RWPE2 (cell line): ENCODE measurements at places on chromosomes 11 and 22.

GRCh38 chr22:39130892-39131855 is 21.3 kb downstream of the CBX7 start:
- DNase-seq: no peak

GRCh38 chr22:50726643-50727340 is 11.2 kb upstream of the ACR start:
- peak; percentile 23 for DNase-seq

- no peak for DNase-seq
Measured at GRCh38 chr11:12330485-12331231, 46.7 kb upstream of the PARVA start.

DNA sequence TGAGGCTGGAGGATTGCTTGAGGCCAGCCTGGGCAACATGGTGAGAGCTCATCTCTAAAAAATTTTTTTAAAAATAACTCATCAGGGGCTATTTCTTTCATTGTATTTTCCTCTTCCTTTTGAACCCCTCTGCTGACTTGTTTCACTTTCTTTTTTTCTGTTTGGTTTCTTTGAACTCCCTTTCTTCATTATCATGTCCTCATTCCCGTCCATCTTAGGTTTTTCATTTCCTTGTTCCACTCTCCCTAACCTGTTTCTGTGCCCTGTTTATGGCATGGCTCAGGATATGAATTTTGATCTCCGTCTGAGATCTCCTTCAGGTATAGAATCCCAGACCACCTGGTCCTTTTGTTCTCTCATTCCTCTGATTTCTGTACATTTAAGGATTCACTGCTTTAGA is 12.5 kb downstream of the MARK2 start:
- DNase-seq: no peak

DNA sequence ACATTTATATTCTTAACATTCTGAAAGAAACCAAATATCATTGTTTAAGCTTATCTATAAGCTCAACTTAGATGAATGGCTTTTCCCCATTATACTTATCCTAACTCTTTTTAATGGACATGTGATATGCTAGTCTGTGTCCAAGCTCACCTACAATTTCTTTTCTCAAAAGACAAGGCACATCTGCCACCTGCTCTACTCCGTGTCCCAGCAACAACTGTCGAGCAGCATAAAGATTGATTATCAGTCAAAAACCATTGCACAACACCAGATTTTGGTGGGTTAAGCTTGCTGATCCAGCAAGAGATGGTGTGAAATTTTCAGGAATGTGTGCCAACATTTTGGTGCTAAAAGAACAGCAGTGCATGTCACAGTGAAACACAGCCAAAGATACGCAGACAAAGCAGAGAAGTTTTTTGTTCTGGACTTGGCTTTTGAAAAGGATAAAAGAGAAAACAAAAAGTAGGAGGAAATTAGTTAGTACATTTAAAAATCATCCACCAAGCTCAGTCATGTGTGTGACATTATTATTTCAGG is 65.8 kb downstream of the DCDC1 start:
- DNase-seq: no peak

GRCh38 chr11:6693342-6694228 is 10.4 kb upstream of the MRPL17 start:
- DNase-seq: peak; percentile 68

GRCh38 chr11:35158701-35159510 is 19.9 kb downstream of the CD44 start:
- DNase-seq: no peak

DNA sequence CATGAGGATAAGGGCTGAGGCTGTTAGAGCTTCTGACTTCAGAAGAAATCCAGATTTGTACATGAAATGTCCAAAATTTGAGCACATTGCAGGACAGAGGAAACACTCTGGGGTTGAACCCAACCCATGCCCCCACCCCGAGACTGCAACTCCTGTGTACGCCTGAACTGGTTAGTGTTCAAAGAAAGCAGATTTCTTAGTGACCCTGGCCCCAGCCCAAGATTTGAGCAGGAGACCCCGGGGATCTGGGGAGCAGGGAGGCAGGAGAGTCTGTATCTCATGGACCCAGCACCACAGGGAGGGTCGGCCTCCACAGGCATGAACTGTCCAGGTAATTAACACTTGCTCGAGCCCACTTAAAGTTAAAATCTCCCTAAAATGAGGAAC is 69.3 kb upstream of the WNT7B start:
- peak; percentile 35 for DNase-seq

- no peak for DNase-seq
Measured at GRCh38 chr11:117989351-117990102, 3.3 kb downstream of the IL10RA start.

- DNase-seq: no peak
Measured at GRCh38 chr11:104946907-104947306, 21.5 kb downstream of the CASP4 start.

- no peak for DNase-seq
Measured at GRCh38 chr11:33211153-33211552, 46.0 kb upstream of the HIPK3 start.

GRCh38 chr11:113531083-113531482 is 55.9 kb upstream of the DRD2 start:
- DNase-seq: no peak

DNA sequence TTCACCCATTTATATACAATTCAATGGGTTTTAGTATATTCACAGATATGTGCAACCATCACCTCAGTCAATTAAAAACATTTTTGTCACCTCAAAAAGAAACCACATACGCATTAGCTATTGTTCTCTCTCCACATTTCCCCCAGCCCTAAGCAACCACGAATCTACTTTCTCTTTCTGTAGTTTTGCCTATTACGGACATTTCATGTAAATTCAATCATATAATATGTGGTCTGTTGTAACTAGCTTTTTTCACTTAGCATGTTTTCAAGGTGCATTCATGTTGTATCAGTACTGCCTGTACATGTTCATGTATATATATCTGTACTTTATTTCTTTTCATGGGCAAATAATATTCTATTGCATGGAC is 104.7 kb upstream of the RRM1 start:
- no peak for DNase-seq

GRCh38 chr22:48784701-48785503 is 1042.8 kb downstream of the BRD1 start:
- DNase-seq: no peak

GRCh38 chr11:121104312-121104762 is 3.3 kb downstream of the TECTA start:
- DNase-seq: no peak

DNA sequence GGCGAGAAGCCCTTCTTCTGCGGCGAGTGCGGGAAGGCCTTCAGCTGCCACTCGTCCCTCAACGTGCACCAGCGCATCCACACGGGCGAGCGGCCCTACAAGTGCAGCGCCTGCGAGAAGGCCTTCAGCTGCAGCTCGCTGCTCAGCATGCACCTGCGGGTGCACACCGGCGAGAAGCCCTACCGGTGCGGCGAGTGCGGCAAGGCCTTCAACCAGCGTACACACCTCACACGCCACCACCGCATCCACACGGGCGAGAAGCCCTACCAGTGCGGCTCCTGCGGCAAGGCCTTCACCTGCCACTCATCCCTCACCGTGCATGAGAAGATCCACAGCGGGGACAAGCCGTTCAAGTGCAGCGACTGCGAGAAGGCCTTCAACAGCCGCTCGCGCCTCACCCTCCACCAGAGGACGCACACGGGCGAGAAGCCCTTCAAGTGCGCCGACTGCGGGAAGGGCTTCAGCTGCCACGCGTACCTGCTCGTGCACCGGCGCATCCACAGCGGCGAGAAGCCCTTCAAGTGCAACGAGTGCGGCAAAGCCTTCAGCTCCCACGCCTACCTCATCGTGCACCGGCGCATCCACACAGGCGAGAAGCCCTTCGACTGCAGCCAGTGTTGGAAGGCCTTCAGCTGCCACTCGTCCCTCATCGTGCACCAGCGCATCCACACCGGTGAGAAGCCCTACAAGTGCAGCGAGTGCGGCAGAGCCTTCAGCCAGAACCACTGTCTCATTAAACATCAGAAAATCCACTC is 12.2 kb downstream of the ZNF74 start:
- peak; percentile 54 for DNase-seq

- no peak for DNase-seq
Measured at GRCh38 chr11:58671983-58672633, 49.6 kb downstream of the CNTF start.

- DNase-seq: no peak
Measured at GRCh38 chr11:19237813-19238212, 2.9 kb downstream of the E2F8 start.

GRCh38 chr11:97570636-97571035 is 1180.8 kb downstream of the JRKL start:
- DNase-seq: no peak

GRCh38 chr22:49629586-49630447 is 197.9 kb downstream of the BRD1 start:
- peak; percentile 8 for DNase-seq

- no peak for DNase-seq
Measured at GRCh38 chr11:59667812-59668187, 1.0 kb downstream of the PATL1 start.

GRCh38 chr11:119889111-119889510 is 160.1 kb upstream of the NECTIN1 start:
- no peak for DNase-seq

DNA sequence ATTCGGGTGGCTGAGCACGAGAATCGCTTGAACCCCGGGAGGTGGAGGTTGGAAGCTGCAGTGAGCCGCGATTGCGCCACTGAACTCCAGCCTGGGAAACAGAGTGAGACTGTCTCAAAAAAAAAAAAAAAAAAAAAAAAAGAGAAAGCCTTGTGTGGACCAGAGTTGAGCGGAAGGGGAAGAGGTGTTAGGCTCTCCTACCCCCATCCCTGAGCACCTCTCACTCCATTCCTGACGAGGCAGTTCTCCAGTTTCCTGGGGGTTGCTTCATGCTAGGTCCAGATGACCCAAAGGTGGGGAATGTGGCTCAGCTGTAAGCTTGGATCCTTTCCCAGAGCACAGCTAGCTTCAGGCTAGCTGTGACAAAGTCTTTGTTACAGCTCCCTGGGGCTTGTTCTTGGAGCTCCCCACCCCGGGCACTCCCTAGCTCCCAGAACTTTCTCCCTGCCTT is 8.8 kb upstream of the DNAL4 start:
- peak; percentile 86 for DNase-seq

DNA sequence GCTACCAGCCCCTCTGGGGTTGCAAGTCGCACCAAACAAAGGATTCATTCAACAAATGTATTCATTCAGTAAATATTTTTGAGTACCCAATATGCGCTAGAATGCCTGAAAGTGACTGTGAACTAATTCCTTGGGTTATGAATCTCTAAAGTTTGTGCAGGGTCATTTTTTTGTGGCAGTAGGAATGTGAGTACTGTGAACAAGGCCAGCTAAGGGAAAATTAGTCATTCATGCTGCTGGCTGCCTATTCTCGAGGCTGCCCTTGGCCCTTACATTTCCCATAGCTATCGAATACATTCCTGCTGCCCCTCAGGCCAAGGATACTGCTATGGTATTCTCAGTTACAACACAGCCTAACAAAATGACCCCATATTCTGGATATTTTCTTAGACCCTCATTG is 141.6 kb downstream of the TRPC6 start:
- no peak for DNase-seq

GRCh38 chr11:113994077-113994954 is 19.4 kb downstream of the HTR3A start:
- no peak for DNase-seq

DNA sequence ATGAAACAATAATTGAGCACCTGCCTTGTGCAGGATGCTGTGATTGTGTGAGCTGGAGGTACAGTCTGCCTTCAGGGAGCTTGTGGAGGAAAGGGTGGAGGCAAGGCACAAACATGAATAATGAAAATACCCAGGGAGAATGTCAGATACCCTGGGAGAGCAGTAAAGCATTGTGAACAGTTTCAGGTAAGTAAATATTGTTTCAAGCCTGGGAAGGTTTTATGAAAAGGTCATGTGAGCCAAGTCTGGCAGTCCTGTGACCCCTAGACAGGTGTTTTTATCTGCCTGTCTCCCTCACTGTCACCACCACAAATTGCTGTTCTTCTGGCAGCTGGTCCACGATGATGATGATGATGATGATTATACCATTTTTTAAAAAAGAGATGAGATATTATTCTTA is 32.0 kb downstream of the SPECC1L start:
- no peak for DNase-seq

DNA sequence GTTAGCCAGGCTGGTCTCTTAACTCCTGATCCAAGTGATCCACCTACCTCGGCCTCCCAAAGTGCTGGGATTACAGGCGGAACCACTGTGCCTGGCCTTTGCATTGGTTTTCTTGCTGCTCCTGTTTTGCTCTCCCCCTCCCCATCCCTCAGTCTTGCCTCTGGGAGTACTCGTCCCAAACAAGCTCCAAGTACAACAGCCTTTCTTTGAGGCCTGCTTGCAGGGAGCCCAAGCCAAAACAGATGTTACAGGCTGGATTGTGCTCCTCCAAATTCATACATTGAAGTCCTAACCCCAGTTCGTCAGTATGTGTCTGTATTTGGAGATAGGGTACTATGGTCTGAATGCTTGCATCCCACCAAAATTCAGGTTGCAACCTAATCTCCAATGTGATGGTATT is 8.6 kb downstream of the IGLL1 start:
- no peak for DNase-seq

GRCh38 chr11:61967924-61968757 is 707 bp upstream of the FTH1 start:
- no peak for DNase-seq

- no peak for DNase-seq
Measured at GRCh38 chr11:74735365-74735928, 4.2 kb upstream of the CHRDL2 start.

DNA sequence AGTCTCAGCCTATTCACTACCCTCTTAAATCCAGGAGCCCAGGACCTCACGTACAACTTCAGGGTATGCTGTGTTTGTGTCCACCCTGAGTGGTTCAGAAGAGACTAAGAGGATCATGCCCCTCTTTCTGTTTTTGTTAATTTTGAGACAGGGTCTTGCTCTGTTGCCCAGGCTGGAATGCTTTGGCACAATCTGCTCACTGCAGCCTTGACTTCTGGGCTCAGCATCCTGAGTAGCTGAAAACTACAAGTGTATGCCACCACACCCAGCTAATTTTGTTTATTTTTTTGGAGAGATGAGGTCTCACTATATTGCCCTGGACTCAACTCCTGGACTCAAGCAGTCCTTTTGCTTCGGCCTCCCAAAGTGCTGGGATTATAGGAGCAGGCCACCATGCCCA is 118.5 kb downstream of the NAT10 start:
- DNase-seq: no peak

DNA sequence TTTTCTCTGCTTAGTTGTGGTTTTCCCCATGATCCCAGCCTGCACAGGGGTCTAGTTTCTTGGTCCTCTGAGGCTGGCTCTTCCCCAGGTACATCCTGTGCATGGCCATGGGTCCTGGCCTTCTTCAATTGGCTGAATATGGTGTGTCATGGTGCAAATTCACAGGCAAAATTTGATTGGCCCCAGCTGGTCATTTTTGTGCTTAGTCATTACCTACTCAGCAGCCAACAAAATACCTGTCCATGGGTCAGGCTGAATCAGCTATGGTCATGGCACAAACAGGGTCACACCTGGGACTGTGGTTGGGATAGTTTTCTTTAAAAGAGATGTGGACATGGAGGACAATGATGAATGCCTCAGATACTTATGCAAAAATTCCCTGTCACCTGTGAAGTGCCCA is 85.7 kb downstream of the CSNK2A3 start:
- DNase-seq: no peak

DNA sequence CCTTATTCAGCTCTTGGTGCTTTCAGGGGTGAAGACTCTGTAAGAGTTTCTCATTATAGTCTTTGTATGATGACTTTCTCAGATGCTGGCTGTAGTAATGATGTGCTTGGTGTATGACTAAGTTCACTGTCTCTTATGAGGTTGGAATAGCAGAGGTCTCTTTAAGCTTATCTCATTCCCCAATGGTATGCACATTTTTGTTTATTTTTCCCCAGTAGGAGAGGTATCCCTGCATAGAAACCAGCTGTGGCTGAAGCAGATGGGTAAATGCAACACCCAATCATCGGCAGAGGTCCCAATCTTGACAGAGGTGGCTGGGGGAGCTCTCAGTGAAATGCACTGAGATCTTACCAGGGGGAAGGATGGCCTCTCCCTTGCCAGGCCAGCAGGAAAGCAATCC is 34.6 kb downstream of the BBOX1 start:
- DNase-seq: no peak
